Naive thymus-derived CD8-positive, alpha-beta T cell (primary cell): ENCODE measurements at places on chromosomes 13 and 19.

GRCh38 chr19:8494158-8494557 lies 8.3 kb downstream of the PRAM1 start:
- no peak for DNase-seq

- no peak for DNase-seq
Observed at GRCh38 chr13:102286326-102286725, 115.5 kb downstream of the FGF14 start.

DNA sequence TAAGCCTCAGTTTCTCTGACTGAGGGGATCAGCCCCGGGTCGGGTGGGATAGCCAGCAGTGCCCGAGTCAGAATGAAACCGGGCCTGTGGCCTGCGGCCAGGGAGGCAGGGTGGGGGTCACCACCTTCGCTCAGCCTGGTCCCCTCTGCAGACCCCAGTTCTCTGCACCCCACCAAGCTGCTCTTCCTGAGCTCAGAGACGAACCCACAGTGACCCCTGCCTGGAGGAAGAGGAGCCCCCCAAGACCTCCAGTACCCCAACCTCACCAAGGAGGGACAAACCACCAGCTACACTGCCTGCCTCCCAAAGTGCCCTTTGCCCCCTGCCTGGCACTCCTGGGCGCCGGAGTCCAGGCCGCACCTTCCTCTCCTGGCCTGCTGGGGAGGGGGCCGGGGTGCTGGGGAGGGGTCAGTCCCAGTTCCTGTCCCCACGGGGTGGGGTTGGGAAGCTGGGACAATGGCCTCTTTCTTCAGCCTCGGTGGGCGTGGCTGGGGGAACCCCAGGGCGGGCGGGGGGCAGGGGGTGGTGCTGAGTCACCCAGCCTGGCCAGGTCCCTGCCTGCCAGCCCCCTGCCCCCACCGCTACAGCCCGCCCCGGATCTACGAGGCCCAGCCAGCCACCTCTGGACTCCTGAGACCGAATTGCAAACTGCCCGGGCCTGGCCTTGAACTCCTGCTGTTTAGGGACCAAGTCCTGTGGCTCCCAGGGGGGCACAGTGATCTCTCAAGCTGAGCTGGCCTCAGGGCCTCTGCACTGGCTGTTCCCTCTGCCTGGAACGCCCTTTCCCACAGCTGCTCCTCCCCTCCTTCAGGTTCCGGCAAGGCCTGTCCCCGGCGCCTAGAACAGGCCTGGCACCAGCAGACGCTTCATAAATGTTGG lies 14.3 kb downstream of the ZBTB7A start:
- DNase-seq = no peak

GRCh38 chr19:10744801-10745293 lies 27.0 kb downstream of the DNM2 start:
- no peak for DNase-seq

DNA sequence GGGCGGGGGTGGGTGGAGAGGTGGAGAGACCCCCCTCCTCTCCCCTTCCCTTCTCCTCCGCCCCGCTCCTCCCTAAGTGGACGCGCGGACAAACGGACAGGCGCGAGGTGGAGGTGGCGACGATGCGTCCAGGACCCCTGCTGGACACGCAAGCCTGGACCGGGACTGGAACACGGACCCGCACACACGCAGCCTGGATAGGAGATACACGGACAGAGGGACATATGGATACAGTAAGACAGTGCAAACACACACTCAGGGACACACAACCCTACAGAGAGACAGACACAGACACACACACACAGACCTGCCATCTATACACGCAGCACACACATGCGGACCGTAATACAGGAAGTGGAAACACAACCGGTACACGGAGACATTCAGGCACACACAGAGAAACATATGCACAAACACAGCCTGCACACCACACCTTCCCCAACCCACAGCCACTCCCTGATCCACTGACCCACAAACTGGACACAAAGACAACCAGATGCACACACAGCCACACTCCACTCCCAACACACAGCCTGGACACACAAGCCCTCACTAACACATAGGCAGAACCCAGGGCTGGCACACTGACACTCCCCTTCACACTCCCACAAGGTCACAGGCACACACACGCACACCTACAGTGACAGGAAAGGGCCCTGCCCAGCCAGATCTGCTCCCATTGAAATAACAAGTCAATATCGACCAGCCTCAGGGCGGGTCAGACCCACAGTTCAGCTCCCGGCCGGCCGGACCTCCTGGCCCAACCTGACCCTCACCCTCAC lies 696 bp upstream of the ERFL start:
- DNase-seq = no peak

DNA sequence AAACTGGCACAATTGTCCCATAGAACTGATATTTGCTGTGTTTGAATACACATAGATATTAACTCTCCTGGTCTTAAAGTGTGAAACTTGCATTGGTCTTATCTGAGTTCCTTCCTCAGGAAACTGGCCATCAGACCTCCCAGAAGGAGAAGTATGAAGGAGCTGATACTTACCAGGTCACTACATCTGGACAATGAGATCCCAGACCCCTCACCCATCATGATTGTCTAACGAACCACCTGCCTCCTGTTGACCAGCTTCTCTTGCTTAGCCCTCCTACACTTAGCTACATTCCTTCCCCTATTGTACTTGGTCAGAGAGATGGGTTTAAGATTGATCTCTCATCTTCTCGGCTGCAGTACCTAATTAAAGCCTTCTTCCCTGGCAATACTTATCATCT lies 413.3 kb downstream of the KCTD12 start:
- no peak for DNase-seq

- no peak for DNase-seq
Observed at GRCh38 chr19:15315101-15315500, 17.2 kb downstream of the BRD4 start.

DNA sequence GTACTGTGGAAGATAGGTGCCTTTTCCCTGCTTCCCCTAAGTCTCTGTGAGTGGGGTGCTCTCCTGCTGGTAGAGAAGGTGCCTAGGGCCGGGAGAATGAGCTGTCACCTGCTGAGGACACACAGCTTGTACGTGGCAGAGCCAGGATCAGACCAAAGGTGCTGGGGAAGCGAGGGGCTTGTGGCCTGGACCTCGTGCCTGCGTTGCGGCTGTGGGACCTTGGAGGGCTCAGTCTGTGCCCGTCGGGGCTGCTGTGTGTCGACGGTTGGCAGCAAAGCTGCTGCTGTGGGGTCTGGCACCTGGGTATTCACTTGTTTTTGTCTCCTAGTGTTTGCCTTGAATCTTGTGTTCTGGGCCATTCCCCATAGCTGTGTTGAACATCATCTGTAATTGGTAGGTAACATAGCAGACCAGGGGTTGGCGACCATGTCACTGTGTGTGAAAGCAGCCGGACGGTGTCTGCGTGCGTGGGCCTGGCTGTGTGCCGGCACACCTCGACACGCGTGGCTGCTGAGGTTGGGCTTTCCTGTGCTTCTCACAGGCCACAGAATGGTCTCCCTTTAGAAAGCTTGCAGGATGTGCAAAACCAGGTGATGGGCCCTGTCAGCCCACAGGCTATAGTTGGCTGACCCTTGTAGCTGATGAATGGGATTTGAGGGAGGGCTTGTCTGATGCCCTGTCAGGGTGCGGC lies 9.2 kb downstream of the U2AF2 start:
- no peak for DNase-seq

DNA sequence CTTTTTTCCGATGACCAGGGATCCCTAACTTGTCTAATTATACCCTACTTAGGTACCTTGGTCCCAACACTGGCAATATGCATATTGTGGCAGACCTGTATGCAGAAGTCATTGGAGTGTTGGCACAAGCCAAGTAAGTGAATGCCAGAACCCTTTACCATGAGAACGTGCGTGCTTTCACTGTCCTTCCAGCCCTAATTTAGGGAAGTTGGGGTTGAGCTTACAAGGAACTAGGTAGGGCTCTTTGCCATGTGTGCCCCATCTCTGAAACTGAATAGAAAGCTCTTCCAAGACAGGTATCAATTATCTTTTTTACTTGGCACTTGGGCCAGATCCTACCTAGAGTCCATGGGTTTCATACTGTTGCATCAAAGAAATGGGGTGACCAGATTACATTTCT lies 93.2 kb downstream of the FRY start:
- no peak for DNase-seq

- DNase-seq = no peak
Observed at GRCh38 chr13:86051134-86052103, 252.2 kb upstream of the SLITRK6 start.

DNA sequence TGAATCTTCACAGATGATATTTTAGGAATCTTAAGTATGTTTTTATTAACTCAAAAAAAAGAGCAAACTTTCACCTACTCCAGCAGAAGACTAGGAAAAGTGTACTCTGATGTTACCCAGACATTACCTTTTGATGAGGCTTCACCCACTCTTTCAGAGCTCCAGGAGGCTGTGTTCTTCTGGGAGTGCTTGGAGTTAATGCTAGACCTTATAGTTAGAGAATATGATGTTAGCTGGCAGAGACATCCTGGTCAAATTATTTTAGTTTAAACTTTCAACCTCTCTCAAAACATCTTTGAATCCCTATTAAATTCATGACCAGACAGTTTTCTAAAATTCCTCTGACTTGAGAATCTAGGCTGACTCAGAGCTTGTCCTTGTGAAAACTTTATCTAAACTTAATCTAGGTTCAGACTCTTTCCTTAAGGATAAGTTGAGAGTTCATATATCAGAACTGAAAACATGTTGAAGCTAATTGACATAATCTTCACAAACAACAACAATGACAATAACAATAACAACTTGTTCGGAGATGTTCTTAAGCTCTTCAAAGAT lies 82.8 kb downstream of the ITGBL1 start:
- DNase-seq = no peak

DNA sequence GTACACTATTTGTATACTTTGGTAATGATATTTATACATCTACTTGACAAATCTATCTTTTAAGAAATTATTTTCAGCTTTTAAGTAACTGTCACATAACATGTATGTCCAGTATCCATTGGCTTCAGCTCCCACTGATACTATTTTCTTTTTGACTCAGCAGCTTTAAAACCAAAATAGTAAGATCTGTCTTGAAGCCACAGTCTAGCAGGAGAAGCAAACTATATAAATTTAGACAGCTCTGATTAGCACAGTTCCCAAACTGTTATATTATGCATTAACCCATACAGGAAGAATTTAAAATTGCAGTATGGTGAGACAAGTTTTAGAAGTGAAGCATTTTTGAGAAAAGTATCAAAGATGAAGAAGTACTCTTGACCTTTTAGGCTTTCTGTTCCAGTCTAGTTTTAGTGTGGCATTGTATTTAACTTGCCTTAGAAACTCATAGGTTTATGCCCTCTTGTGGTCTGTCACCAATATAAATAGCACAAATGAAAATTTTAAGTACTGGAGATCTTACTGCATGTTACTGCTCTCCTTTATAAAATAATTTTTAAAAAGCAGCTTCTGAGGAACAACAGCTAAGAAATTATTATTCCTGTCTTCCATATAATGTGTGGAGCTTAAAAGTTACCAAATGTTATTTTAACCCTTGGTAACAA lies 24.7 kb downstream of the URI1 start:
- no peak for DNase-seq
